Fibroblast of skin of abdomen (primary cell): ENCODE measurements at places on chromosomes 16 and 17.

DNA sequence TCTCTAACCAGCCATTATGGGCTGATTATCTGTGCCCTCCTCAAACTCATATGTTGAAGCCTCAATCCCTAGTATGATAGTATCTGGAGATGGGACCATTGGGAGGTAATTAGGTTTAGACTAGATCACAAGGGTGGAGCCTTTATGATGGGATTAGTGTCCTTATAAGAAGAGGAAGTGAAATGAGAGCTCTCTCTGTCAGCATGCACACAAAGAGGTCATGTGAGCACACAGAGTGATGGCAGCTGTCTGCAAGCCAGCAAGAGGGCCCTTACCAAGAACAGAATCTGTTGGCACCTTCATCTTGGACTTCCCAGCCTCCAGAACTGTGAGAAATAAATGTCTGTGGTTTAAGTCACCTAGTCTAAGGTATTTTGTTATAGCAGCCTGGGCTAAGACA lies 101.9 kb downstream of the PCTP start:
- DNase-seq, result no peak

DNA sequence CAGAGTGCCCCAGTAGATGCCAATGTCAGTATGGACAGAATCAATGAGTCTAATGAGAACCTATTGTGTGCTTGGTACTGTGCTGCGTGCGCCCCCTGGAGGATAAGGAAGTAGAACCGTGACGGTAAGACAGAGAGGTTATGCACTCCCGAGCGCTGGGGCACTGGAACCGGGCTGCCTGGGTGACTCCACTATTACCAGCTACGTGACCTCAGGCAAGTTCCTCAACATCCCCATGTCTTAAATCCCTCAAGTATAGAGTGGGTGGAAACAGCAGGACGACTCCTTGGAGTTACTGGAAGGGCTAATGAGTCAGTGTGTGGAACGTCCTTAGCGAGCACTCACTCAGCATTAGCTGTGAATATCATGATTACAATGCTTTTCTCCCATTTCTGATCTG lies 16.2 kb downstream of the CHST4 start:
- DNase-seq, result peak; percentile 19

GRCh38 chr16:84478172-84478947 lies 26.1 kb downstream of the MEAK7 start:
- DNase-seq, result peak; percentile 74

DNA sequence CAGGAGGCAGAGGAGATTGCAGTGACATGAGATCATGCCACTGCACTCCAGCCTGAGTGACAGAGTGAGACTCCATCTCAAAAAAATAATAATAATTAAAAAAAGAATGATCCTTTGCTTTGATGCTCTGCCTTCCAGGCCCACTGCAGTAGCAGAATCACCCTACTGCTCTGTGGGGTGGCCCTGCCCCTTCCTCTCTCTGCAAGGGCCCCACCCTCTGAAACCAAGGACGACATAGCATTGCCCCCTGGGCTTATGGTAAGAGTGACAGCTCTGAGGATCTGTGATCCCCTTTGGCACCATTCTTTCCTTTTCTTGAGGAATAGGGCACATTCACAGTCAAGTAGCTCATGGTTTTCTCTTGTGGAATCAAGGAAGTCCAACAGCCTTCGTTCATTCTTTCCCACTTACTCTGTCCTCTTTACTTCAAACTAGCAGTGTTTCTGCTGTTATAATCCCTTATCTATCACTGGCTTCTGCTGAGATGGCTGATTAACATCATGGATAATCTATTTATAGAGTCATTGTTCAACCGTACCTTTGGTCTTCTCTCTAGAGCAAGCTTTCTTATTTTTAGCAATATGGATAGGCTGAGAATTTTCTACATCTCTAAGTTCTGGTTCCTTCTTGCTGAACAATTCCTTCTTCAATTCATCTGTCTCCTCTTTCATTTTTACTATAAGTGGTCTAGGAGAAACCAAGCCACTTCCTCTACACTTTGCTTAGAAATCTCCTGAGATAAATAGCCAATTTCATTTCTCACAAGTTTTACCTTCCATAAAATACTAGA lies 14.1 kb downstream of the RAD51C start:
- no peak for DNase-seq

GRCh38 chr17:2844416-2844815 lies 48.2 kb downstream of the RAP1GAP2 start:
- no peak for DNase-seq

DNA sequence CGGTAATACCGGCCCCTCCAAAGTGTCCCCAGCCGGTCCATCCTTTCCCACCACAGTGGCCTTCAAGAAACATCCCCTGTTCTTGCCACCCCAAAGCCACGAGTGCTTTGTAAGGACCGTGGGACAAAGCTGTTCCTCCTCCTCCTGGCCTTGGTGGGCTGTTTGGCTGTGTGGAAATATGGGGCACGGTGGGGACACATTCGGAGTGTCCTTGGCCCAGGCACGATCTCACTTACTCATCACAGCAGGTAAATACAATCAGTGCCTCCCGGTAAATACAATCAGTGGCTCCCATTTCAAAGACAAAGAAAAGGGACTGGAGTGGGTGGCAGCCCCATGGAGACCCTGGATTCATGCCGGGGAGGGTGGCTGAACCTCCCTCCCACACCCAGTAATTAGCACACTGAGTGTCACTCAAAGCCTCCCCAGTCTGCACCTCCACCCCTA lies 10.4 kb downstream of the SCN4A start:
- DNase-seq, result no peak

GRCh38 chr16:5885521-5885920 lies 787.9 kb upstream of the EEF2KMT start:
- DNase-seq, result no peak

DNA sequence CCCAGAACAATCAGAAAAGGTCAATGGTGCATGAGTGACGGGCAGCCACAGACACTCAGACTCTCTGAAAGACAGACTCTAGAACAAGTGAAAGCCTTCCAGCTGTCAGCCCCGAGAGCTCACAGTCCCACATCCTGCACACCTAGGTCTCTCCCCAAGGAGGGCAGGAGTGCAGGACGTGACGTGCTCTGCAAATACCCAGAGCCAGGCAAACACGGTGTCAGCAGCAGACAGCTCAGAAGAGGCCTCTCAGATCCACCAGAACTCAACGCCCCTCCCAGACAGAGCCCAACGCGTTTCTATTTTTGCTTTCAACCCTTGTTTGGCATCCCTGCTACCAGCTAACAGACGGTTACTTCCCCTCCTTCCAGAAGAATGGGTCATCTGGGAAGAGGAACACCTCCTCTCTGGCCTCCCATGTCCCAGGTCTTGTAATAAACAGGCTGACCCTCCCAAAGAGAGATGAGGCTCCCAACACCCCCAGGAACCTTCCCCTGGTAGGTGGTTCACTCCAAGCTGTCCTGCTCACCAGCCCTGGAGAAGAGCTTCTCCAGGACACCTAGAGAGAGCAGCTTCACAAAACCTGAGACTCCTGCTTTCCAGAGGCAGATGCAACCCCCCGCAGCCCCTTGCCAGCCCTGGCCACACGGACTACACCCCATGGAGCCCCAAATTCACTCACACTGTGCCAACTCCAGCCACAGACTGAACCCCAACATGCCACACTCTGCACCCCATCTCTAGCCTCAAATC lies 7.6 kb downstream of the PITPNM3 start:
- DNase-seq, result no peak

DNA sequence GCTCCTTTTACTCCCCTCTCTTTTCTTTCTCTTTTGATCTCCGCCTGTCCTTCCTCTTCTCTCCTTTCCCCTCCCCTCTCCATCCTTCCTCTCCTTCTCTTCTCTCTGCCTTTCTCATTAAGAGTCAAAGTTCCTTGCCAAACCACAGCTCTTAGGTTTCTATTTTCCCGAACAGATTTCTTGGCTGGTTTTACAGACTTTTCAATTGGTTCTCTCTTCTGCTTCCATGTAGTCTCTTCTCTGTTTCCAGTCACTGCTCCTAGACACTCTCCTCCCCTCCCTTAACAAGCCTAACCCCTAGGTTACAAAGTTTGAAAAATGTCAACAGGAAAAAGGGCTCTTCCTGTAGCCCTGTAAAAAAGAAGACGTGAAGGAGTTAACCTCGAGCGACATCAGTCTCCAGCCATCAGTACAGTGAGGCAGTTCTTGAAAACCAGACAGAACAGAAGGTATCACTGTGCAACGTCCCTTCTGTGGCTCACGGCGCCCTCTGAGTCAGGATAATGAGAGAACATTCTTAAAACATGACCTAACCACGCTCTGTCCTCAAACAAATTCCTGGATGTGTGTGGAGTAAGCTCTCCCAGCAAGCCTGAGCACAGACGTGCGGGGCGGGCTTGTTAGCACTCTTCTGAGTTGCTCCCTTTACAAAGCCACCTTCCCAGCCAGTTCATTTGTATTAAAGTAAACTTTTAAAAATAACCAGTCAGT lies 11.6 kb upstream of the MARCHF10 start:
- DNase-seq, result peak; percentile 98

GRCh38 chr16:21156767-21157467 lies 1.6 kb upstream of the LDAF1 start:
- DNase-seq, result peak; percentile 84

DNA sequence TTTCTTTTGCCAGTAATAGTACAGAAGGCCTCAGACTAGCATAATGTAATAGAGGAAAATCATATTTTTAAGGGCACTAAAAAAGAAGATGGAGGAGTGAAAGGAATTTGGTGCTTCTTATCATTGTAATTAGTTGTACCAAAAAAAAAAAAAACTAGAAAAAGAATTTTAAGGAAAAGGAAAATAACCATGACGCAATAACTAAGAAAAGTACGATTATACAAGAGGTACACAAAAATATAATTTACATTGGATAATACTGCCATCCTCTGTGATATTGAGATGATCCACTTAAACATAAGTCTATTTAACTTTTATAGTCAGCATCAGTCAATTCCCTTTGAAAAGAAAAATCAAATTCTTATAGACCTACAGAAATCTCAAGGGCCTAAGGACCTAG lies 146.7 kb upstream of the IRX5 start:
- no peak for DNase-seq

- DNase-seq, result no peak
These were observed 15.6 kb downstream of the RFWD3 start for GRCh38 chr16:74650966-74651567.

GRCh38 chr17:75731716-75732498 lies 10.6 kb downstream of the ITGB4 start:
- no peak for DNase-seq

GRCh38 chr17:7004398-7005253 lies 7.8 kb upstream of the RNASEK start:
- DNase-seq, result peak; percentile 65

DNA sequence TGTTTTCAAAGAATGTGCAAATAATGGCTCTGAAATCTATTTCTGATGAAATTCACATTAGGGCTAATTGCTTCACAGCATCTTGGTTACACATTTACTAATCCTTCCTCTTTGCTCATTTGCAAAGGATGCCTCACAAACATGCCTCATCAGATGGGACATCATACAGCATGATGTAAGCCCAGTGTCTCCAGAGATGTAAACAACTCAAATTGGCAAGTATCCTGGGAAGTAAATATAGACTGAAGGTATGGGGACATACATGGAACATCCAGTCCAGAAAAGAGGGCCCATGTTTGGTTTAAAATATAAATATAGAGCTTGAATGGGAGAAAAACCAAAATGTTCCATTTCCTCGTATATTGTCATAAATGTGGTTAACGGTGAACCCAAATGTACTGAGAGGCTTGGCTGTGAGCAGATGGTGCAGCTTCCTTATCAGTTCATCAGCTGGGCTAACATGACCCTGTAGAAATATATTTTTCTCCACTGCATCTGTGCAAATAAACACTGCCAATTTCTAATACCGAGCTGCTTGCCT lies 142.9 kb upstream of the NUDT7 start:
- DNase-seq, result peak; percentile 27
